ENCODE measurements at places on chromosomes 2 and 18.

- no peak for DNase-seq
These were observed 52.0 kb downstream of the GATA6 start for GRCh38 chr18:22221350-22221749.

- no peak for DNase-seq
These were observed 108.4 kb downstream of the MEIS1 start for GRCh38 chr2:66543257-66543767.

DNA sequence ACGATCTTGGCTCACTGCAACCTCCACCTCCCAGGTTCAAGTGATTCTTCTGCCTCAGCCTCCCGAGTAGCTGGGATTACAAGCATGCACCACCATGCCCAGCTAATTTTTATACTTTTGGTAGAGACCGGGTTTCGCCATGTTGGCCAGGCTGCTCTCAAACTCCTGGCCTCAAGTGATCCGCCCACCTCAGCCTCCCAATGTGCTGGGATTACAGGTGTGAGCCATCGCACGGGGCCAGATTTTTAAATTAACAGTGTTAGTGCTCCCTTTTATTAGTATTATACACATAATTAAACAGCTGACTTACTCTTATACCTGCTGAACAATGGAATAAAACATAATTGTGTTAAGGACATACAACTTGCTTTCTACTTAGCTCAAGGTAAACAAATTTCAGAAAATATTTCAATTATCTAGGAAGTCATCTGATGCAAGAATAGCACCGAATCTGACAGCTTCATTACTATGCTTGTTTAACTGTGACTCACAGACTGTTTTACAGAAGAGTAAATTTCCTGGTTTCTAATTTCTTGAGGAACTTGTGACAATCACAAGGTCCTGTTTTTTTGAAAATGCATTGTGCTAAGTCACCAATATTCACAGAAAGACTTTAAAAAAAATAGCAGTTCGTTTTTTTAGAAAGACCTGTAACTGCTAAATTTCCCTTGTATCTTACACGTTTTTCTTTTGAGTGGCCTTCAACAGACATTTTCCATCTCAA lies 51.2 kb downstream of the SPIRE1 start:
- DNase-seq: no peak

DNA sequence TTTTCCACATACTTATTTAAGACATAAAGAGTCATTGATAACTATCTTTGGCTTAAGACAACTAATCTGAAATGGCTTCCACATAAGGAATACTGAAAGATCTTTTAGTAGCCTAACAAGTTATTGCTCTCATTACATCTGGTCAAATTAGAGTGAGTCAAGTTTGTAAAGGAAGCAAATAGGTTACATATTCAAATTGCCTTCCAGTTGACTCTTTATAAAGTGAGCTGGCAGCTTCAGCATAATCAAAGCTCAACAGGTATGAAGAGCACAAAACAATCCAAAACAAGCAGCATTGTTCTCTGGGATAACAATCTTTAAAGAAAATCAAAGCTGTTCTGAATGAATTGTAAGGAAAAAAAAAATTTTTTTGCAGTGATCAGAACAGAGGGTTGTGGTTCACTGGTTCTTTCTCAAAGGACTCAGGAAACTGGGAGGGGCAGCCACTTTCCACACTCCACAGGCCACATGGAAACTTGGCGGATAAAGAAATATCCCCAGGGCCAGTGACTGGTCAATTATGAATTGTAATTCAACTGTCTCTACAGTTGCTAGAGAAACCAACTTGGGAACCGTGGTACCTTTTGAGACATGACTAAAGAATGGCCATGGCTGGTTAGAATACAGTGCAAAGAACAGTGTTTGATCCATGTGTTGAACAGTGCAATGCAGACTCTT lies 369.3 kb upstream of the KCNH7 start:
- no peak for DNase-seq

GRCh38 chr2:183950673-183951072 lies 647.7 kb upstream of the ZNF804A start:
- DNase-seq: no peak

- no peak for DNase-seq
These were observed 1727.9 kb upstream of the SLC39A10 start for GRCh38 chr2:193929131-193929530.

GRCh38 chr2:158112992-158113391 lies 11.3 kb downstream of the UPP2 start:
- no peak for DNase-seq

DNA sequence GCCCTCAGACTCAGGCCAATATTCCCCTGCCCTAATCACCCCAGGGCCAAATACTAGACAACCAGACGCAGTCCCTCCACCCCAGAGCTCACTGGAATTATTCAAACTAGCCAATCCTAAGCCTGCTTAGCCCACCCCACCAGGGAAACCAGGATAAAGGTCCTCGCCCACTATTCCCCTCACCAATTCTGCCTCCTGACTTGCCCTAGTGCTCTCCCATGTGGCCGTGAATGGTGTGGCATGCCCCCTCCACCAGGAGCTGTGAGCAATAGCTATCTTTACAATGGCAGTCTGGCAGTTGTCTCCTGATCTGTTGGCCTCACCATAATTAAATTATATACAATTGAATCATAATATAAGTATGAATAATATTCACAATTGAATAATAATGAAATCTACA lies 42.3 kb downstream of the FAM124B start:
- DNase-seq: no peak
